Left colon (tissue), 2 donors: ENCODE measurements at places on chromosomes 5 and 9. TPM values are rescaled to one million over a fixed set of nuclear protein-coding genes. Genes with fewer than 3 reads are reported as not detected.

DNA sequence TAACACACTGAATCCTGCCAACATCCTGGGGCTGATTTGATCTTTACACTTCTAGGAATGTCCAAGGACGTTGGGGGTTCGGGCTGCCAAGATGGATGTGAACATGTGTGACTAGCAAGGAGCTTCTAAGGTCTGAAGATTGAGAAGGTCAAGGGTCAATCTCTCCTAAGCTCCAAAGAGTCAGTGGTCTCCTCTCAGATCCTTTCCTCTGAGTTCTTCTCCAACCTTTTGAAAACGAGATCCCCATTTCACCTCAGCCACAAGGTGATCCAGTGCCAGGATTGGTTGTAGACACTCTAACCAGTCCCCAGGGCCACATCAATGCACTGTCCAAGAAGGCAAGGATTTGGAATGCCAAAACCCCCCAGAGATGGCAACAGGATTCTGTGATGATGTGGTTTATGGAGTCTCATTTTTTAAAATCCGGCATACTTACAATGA, 266.8 kb downstream of the NDUFS4 start:
- DNase-seq, result no peak

DNA sequence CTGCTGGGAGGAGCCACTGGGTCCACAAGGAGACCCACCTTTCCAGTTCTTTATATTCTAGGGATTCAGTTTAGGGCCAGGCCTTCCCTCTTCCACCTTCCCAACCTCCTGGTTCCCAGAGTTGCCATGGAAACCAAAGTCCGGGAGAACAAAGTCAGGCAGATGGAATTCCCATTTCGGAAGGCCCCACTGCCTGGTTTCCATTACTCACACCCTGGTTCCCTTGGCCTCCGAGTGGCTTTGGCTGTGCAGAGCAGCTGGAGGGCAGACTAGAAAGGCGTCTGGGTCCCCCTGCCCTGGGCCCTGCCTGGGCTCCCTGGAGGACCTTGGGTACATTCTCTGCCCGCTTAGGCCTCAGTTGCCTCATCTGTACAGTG, 136.1 kb downstream of the RGS3 start:
- no peak for DNase-seq

DNA sequence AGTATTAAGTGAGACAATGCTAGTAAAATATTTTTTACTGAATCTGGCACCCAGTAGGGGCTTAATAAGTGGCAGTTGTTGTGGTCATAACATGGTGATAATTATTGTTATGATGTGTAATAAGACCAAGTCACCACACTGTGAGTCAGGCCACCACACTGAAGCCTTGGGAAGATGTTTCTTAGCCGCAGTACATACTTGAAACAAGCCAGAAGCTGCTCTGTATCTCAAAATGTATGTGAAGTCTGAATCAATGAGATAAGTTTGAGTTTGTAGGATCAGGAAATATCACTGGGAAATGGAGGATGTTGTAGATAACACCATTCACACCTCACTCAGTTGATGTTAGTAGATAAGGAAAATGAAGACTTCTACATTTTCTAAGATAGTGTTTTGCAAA, 51.3 kb upstream of the PTPN3 start:
- DNase-seq, result no peak

DNA sequence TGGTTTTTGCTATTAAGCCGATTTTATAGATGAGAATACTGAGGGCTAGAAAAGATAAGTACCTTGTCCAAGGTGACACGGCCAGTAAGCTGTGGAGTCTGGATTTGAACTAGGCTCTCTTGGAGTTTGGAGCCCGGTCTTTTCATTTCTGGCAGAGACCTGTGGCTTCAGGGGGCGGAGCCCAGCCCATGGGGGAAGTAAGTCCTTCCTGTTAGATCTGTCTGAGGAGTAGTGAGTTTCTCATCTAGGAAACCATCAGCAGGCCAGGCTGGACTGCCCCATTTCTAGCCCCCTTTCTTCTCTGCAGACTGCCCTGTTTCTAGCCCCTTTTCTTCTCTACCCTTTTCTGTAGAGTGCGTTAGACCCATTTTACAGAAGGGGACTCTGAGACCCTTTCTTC, 521 bp upstream of the PTGS1 start:
- DNase-seq, result peak; percentile 52

GRCh38 chr5:143448518-143448917, 45.0 kb upstream of the NR3C1 start:
- DNase-seq, result no peak

DNA sequence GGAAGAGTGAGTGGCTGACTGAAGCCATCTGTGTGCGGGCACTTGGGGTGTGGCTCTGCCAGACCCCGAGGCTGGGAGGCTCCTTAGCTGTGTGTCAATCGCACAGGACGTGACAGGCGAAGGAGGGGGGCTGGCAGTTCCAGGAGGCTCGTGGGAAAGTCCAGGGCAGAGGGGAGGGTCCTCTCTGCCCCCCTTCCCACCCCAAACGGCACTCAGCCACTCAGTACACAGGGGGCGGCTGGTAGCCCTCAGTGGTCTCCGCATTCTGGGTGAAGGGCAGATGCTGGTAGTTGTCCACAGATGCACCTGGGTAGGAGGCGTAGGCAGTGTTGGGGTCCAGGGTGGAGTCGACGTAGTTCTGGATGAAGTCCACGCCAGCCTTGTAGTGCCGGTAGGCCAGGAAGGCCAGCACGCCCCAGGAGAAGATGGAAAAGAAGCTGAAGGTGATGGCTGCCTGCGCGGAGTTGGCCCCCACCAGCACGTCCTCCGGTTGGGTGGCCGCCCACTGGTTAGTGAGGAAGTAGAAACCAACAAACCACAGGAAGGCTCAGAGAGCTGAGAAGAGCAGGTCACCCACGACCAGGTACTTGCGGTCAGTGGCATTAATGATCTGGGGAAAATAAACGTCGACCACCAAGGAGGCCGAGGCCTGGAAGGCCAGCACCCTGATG, 85.4 kb upstream of the CEP78 start:
- DNase-seq, result no peak

GRCh38 chr9:136565086-136565714, 19.4 kb upstream of the NOTCH1 start:
- no peak for DNase-seq

DNA sequence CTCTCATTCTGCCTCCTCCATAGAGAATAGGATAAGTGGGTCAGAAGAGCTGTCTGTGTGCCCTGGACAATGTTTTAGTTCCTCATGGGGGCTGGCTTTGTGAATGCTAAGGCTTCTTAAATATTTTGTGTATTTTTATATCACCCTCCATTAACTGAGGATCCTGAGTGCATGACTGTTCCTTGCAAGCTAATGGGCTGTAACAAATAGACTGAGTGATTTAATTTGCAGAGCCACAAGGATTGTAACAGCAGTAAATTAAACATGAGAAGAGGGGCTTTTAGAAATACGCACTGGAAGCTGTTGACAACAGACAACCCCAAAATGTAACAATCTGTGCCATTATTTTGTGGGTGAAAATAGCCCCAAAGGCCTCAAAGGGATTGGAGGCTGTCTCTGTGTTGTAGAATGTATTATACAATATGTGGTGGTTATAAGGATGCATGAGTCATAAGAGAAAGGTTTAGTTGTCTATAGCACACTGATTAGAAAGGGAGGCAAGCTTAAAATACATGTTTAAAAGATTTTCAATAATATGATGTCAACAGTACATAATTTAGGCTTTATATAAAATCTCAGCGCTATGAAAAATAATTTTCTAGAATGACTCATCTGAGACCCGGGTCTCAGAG, 152.7 kb upstream of the ACTBL2 start:
- DNase-seq, result no peak

DNA sequence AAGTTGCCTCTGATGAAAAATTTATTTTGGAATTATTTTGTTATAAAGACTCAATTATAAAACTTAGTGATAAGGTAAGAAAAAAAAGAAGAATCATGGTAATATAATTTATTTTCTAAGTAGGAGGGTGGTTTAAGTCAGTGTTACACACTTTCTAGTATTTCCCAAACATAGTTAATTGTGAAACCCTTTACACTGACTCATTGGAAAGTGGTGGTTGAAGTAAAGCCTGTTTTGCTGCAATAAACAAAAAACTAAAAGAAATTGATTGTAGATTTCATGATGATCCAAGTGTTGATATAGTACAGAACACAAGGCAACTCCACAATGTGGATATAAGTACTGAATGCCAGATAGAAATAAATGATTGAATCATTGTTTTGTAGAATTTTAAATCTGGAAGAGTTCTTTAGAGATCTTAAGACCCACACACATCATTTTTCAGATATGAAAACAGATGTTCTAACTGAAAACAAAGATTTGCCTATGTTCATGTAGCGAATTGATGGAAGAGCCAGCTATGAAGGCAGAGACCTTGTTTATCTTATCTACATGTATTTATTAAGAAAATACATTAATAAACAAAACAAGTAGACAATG, 539.8 kb downstream of the PRELID2 start:
- DNase-seq, result no peak

GRCh38 chr5:138711087-138711486, 42.1 kb upstream of the CTNNA1 start:
- no peak for DNase-seq

DNA sequence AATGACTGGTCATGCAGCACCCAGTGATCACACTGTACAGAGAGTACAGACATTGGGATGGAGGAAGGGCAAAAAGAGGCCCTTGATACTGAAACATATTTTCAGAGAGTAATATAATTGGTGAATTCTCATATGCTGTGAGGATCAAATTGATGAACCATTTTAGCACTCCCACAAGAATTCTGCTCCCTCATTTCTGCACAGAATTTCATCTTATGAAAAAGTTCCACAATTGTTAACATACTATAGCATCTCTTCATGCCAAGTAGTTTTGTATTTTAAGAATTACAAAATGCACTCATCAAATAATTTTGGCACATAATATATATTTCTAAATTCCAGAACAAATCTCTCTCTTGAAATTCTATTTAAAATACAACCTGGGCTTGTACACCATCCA, 351.2 kb downstream of the PDE4D start:
- DNase-seq, result no peak

GRCh38 chr5:147310059-147310704, 75.4 kb downstream of the STK32A start:
- DNase-seq, result peak; percentile 80

GRCh38 chr5:124728968-124729332, 17.5 kb downstream of the ZNF608 start:
- no peak for DNase-seq

DNA sequence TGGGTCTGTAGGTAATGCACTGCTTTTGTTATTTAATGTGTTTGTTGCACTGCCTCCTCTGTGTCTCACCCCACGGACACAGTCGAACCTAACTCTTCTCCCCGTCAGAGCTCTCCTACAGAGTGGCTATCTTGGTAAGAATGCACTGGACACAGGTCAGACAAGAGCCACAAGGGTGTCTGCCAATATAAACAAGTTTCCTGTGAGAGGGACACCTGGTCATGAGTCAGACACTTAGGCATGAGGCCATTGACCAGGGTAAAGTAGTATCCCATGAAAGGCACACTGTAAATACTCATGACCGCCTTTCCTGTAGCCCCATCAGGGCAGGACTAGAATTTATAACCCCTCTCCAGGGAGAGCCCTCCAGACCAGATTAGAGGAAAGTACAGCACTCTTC, 115.5 kb downstream of the SLC12A2 start:
- no peak for DNase-seq

DNA sequence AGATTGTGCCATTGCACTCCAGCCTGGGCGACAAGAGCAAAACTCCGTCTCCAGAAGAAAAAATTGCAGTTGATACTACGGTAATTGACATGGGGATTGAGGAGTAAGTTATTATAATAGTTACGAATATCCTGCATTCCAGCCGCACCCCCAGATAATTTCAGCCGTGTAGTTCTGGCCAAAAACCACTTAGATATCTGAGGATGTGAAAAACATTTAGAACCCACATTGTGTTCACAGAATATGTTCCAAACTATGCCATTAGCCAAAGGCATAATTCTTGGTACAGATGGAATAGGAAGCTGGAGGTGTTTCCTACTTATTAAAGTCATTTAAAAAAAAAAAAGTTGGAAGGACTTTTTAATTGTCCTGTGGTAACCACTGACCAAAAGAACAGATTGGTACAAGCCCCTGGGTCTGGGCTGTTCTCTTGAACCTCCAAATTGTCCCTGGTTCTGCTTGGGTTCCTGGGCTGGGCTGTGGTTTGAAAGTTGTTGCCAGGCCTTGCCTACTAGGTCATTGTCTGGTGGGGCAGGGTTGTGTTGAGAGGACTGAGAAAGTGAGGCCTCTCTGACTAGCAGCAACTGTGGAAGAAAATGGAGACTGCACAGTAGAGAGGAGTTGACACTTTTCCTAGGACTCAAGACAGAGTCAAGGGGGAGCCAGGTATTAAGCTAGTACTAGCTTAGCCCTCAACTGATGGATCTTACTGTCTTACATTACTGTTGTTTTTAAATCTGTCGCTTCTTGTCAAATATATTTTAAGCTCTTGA, 198.8 kb downstream of the NR3C1 start:
- DNase-seq, result no peak

- DNase-seq, result no peak
These were observed 26.2 kb downstream of the SNX24 start for GRCh38 chr5:122871661-122872060.

- peak; percentile 90 for DNase-seq
These were observed 95.0 kb upstream of the PRR16 start for GRCh38 chr5:120368923-120369715.

DNA sequence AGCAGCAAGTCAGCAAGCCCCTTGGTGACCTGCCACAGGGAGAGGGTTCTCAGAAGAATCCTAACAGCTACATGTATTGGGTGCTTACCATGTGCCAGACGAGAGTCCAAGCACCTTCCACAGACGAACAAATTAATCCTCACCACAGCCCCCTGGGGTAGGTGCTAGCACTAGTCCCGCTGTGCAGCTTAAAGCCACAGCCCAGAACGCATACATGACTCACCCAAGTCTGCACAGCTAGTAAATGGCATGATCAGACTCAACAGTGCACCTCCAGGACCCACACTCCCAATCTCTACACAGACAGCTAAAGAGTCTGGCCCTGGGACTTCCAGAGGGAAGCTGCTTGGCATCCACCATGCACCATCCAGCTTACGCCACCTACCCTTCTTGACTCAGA, 111.5 kb downstream of the PAX5 start:
- no peak for DNase-seq

GRCh38 chr9:74663439-74663838, 166.3 kb downstream of the RORB start:
- no peak for DNase-seq

The ADAMTSL2 gene
- 1.3 TPM for total RNA-seq

The NCS1 gene
- total RNA-seq, result 2.1 TPM

The BARX1 gene
- 0.18 TPM for total RNA-seq

The FYB1 gene
- total RNA-seq, result 10.8 TPM

The TAF1L gene
- not detected for total RNA-seq

The HTR4 gene
- 12.2 TPM for total RNA-seq

The EEIG1 gene
- total RNA-seq, result 157 TPM

The RRAGA gene
- 65.1 TPM for total RNA-seq

The ANKRD18A gene
- total RNA-seq, result 12.2 TPM

The SLC24A2 gene
- 0.06 TPM for total RNA-seq

The CDC14B gene
- 16.5 TPM for total RNA-seq
